ENCODE measurements at places on chromosomes 3 and 15.

DNA sequence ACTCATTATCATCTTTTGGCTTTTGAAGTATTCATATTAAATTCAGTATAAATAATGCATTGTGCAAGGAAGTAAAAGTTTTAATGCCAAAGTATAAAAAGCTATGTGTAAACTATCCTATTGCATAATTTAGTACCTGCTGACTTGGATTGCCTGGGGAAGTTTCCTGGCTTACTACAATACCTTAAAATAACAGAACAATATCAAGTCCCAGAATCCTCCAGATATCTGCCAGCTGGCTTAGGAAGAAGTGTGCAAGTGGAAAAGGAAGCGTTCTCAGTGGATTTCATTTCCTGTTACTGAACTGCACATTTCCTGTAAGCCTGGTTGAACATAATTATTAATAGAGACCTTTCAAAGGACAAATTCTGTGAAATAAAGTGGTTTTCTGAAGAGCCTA lies 236.7 kb downstream of the ADAMTSL3 start:
- DNase-seq, result no peak

DNA sequence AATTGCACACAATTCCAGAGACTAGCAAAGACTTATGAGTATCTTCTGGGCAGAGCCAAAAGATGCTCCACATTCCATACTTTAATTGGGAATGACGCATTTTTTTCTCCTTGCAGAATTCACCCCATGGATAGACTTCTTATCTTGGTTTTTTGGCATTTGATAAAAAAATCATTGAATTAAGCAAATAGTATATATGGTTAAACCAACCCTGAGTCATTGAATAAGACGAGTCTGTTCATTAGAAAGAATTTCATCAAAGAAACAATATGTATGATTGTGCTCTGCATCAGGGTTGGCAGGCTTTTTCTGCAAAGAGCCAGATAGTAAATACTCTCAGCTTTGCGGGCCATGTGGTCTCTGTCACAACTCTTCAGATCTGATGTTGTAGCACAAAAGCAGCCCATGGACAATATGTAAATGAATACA lies 9.2 kb upstream of the PDZRN3 start:
- no peak for DNase-seq

DNA sequence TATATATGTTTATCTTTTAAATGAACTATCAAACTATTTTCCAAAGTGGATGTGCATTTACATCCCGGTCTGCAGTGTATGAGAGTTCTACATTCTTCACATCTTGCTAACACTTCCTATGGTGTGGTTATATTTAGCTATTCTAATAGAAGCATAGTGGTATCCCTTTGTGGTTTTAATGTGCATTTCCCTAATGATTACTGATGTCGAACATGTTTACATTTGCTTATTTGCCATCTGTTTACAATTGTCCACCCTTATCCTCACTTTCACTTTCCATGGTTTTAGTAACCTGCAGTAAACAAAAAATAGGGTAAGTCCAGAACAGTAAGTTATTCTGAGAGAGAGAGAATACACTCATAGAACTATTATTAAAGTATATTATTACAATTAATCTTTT lies 360.5 kb upstream of the NAALADL2 start:
- no peak for DNase-seq

DNA sequence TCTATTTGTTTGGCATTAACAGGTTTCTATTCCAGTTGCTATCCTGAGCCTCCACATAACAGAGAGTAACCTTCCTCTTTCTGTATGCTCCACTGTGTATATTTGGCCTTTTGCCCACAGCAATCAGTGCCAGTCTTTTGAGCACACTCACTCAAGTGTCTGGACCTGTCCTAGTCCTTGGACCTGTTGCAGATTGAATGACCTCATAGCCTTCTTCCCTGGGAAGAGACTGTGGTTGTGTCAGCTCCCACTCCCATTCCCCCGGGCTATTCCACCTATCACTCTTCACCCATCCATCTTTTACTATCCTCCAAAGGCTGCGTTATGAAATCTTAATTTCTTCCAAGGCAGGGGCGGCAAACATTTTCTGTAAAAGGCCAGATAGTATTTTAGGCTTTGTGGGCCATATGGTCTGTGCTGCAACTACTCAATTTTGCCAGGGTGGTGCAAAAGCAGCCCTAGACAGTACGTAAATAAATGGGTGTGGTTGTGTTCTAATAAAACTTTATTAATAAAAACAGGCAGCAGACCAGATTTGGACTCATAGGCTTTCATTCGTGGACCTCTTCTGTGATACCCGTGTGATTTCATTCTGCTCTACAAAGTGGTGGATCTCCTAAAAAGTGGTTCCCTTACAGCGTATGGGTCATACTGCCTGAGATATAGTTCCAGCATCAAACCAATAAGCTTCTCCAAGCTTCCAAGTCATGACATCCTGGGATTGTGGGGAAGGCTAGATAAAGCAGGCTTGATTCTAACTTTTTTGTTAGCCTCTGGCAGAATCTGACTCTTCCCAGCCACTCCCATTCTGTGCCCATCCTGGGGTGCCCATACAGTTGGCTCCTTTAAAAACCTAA lies 57.4 kb downstream of the CDAN1 start:
- DNase-seq, result no peak

DNA sequence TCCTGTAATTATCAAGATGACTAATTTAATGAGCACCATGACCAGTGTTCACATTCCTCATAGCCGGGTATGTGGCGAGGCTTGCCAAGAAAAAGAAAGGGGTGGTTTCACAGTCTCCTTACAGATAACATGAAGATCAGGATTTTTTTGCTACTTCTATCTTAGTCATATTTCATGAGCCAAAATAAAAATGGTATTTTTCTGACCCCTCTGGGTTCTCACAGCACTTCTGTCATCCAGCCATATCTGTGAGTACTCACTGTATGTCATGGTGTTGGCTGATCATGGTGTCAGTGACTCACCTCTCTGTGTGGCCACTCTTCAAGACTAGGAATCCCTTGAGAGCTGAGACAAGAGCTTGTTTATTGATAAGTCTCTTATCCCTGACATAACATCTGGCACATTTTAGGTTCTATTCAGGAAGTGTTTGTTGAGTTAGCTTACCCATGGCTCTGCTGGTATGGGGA lies 130.5 kb upstream of the LMCD1 start:
- DNase-seq, result no peak

DNA sequence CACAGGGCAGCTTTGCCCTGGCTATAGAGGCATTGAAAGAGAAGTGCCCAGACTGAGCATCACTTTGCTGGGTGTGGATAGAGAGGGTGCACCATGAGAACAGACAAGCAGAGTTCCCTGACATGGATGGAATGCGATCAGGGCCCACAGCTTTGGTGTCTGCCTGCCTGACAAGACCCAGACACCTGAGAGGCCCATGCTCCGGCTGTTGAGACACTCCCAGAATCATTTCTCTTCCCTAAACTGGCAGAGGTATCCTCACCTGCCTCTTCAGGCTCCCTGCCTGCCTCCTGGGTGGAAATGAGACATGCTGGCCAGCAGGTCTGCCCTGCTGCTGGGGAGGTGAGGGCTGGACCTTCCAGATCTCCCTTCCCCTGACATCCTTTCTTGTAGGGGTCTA lies 10.4 kb upstream of the CHST14 start:
- DNase-seq, result no peak

- DNase-seq, result no peak
Measured at GRCh38 chr3:52026041-52026440, 30.3 kb downstream of the DUSP7 start.

- DNase-seq, result no peak
Measured at GRCh38 chr3:169179321-169179720, 484.2 kb downstream of the MECOM start.

GRCh38 chr3:171460725-171461524 lies 720 bp upstream of the TNIK start:
- no peak for DNase-seq

DNA sequence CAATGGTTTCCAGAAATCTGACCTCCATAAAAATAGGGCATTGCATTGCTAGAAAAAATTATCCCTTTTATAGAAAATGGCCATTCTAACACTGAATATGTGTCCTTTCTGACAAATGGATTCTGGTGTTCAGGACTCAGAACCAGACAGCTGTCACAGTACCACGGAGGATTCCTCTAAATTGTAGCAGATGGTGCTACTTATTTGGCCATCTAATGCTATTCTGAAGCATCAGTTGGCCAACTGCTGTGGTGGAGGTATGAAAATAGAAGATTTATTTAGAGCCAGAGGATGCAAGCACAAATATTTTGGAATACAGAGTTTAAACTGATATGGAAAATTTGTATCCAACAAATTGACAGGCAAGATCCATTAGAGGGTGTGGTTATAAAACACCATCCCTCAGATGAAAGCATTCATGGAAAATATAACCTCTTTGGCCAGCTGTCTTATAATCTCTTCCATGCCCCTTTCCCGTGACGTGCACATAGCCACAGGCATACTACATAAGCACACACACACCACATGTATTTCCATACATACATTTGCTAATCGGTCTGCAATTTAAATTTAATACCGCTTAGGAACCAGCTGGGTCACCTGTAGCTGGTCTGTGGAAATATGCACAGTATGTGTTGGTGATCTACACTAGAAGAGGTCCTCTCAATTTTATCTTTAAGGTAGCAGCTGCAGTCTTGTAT lies 302.7 kb upstream of the KCNMB2 start:
- DNase-seq, result no peak

GRCh38 chr15:59191855-59192237 lies 14.8 kb upstream of the LDHAL6B start:
- no peak for DNase-seq

GRCh38 chr3:17508180-17508752 lies 234.2 kb downstream of the TBC1D5 start:
- no peak for DNase-seq

DNA sequence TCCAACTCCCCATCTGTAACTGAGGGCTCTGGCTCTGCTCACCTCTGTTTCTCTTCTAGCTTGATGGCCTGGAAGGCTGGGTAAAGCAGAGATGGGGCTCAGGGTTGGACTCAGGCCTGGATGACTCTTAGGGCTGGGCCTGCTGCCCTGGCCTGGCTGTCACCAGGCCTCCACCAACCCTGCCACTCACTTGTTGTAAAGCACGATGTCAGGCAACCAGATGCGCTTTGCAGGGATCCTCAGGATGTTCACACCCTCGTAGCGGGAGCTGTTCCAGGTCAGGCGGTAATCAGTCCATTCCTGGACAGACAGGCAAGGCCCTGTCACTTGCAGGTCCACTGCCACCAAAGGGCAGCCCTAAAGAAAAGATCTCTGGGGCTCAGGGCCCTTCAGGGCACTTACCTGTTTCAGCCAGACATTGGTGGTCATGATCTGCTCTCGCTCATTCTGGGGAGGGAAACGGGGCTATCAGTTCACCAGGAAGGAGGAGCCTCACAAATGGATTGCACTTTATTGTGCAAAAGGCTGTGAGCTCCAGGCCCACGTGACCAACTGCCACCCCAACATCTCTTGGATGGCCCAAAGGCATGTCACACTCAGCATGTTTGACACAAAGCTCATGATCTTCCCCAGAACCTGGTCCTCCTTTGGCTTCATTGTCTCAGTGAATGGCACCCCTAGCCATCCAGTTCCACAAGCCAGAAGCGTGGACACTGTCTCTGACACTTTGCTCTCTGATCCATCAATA lies 9.9 kb downstream of the CHRNB4 start:
- DNase-seq, result no peak

DNA sequence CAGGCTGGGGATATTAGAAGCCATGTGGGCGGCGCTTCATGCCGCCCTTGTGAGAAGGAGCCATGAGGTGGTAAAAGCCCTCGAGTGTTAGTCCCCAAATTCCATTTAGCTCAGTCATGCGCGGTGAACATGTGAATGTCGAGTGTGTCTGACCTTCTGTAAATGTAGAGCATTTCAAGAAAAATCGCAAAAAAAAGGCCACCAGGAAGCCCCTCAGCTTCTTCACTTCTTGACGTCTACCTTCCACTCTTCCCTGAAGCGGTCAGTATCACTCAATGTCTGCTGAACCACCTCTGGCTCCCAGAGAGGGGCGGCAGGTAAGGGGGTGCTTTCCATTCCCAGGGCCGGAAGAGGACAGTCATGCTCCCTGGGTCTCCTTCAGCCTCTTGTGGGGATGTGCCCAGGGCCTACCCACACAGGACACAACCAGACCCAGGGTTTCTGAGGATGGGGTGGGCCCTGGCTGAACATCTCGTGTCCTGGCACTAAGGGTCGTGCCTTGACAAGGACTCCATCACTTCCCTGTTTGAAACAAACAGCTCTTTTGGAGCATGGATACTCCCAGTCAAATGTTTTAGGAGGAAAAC lies 274.9 kb downstream of the FAM43A start:
- no peak for DNase-seq

- no peak for DNase-seq
Measured at GRCh38 chr3:195699388-195699771, 21.4 kb upstream of the MUC20 start.

- DNase-seq, result no peak
Measured at GRCh38 chr3:158330870-158331269, 221.0 kb downstream of the RSRC1 start.

DNA sequence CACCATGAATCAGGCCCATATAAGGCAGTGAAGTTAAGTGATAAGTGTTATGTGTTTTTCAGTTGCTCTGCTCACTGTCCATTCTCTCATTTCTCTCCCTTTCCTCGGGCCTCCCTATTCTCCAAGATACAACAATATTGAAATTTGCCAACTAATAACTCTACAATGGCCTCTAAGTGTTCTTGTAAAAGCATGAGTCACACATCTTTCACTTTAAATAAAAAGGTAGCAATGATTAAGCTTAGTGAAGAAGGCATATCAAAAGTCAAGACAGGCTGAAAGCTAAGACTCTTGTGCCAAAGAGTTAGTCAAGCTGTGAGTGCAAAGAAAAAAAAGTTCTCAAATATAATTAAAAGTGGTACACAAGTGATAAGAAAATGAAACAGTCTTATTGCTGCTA lies 675.4 kb downstream of the OTOL1 start:
- no peak for DNase-seq

GRCh38 chr15:34233614-34234013 lies 8.8 kb downstream of the EMC4 start:
- DNase-seq, result no peak

DNA sequence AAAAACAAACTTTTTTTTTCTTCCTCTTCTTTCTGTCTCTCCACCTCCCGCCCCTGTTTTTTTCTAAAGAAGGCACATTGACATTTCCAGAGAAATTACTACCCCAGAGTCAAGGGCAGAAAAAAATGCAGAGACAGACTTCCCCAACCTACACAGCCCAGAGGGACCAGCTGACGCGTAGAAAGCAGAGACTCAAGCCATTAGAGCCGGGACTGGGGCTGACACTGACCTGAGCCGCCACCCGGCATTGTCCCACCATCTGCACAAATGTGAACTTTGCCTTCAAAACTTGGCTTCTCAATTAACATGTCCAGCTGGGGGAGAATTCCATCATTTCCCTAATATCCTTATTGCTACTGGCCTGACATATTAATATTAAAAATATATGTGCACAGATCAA lies 385.6 kb downstream of the NR2F2 start:
- DNase-seq, result no peak
